Activated naive CD4-positive, alpha-beta T cell treated with Interleukin-2 at 50 U/mL for 16 hours (primary cell): ENCODE measurements at places on chromosomes 2 and 18.

GRCh38 chr18:54229421-54230059, 5.1 kb upstream of the MBD2 start:
- peak; percentile 21 for DNase-seq

DNA sequence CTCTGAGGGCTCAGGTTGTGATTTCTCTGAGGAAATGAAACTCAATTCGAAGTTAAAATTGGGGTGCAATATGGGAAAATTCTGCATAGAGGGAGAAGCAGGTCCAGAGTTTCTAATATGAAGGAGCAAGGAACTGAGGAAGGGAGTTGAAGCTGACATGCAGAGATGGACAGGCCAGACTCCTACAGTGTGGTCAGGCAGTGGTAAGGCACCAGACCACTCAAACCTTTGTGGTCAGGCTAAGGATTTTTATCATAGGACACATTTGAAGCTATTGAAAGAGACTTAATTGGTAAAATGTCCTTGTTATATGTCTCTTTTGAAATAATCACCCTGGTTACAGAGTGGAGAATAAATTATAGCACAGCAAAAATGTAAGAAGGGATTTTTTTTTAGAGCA, 1074.8 kb upstream of the CDH2 start:
- DNase-seq = no peak

DNA sequence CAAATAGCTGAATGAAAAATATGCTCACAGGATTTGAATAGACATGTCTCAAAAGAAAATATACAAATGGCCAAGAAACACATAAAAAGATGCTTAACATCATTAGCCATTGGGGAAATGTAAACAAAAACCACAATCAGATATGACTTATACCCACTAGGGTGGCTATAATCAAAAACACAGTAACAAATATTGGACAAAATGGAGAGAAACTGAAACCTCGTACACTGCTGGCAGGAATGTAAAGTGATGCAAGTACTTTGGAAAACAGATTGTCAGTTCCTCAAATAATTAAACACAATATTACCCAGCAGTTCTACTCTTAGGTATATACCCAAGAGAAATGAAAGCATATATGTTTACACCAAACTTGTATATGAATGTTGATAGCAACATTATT, 213.0 kb downstream of the PHLPP1 start:
- no peak for DNase-seq

GRCh38 chr2:455015-455705, 167.3 kb upstream of the ALKAL2 start:
- DNase-seq = no peak

- no peak for DNase-seq
These were observed 504.7 kb downstream of the KCNJ3 start for GRCh38 chr2:155203178-155203577.

DNA sequence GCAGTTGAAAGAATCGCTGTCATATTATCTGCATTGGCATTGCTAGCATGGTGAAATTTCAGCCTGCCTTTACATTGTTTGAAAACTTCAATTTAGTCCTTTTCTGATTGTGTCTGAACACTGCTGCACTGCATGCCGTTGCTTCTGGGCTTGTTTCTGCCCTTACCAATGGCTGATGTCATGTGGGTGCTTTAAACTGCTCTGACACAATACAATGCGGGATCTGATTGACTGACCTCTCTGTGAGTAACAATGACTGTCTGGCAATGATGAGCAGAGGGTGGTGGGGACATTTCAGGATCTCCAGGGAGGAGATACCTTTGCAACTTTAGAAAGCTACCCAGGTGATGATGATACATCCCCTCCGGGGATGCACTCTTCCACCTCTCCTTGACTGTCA, 119.5 kb upstream of the ZBTB14 start:
- DNase-seq = no peak

DNA sequence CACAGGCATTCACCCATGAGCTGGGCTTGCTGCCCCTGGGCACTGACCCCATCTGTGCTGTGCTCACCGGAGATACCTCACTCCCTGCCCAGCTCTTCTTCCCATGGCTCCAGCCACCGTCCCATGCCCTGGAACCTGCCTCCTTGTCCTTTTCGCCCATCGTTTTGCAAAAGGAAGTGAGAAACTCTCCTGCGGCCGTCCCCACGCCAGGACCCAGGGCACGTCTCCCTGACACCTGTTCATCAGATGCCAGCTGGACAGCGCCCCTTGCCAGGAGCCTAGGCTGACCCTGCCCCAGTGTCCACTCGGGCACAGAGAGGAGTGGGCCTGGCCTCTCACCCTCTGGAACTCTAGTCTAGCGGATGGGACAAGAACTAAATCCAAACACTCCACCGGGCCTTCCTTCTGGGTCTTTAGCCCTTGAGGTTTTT, 238.6 kb downstream of the SEPTIN10 start:
- no peak for DNase-seq

DNA sequence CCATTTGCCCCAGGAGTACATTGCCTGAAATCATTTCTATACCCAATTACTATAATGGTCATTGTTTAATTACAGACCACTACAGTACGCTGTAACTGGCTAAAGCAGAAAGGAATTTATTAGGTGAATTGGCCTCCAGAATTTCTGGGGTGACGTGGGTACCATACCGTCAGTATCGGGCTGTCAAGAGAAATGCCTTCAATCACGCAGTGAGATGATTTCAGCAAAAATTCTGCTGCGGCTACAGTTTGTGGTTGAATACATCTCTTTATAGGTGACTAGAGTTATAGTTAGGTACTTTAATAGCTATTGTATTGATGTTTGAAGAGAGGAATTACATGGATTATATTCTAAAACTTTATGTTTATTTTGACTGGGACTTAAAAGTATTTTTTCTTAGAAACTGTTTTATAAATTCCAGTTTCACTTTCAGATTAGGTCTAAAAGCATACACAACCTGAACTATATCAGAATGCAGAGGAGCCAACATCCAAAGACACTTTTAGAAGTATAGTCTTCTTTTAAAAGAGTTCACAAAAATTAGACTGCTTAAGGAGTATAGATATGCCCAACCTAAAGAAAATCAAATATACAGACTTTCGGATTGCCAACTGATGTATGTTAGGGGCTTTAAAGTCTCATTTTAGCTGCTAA, 128.4 kb downstream of the TTC27 start:
- DNase-seq = no peak

GRCh38 chr2:9981655-9982054, 30.2 kb downstream of the GRHL1 start:
- DNase-seq = no peak

DNA sequence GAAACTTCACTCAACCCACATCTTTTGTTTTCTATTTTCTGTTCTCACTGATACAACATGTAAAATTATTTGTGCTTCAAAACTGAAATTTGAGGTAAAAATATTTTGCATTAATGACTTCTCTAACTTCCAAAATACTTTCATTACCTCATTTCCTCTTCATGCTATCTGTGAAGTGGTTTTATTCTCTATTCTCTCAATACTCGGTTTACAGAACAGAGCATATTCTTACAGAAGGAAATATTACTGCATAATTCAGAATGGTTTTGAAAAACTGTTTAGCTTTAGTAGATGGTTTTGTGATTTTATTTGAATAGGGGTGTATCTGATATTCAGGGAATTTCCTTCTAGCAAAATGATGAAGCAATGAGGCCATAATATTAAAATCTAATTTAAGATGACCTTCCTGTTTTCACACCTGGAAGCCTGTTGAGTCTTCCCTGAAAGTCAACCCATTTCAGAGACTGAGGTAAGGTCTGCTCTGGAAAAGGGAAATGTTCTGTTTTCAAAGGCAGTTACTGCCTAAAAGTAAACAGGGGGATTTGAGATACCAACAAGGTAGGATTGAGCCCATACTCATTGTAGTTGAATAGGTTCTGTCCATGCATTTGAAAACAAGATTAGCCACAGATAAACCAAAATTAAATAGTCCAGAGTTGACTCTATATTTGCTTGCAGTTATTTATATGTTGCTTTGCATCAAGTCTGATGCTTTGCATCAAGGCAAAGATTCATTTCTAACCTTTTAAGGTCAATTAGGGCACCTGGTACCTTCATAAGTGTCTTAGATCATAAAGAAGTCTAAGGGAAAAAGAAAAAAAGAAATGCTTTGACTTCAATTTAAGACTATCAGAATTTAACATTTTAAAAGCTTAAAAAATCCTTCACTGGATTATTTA, 50.8 kb upstream of the PEX13 start:
- DNase-seq = no peak

GRCh38 chr18:57747809-57748680, 55.1 kb downstream of the ATP8B1 start:
- DNase-seq = no peak

DNA sequence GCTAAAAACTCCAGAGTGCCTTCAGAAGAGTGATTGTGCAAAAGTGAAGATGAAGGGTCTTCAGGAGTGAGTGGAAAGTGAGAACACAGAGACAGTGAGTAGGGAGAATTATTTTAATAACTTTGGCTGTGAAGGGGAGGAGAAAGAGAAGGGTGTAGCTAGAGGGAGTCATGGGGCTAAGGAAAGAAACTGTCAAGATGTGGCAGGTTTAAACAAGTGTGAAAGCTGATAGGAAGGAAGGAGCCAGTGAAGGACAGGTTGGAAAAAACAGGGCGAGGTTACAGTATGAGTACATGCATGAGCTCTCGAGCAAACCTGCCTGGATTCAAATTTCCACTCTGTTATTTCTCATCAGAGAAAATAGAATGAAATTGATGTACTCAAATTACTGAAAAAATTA, 17.8 kb downstream of the IL1F10 start:
- DNase-seq = no peak

DNA sequence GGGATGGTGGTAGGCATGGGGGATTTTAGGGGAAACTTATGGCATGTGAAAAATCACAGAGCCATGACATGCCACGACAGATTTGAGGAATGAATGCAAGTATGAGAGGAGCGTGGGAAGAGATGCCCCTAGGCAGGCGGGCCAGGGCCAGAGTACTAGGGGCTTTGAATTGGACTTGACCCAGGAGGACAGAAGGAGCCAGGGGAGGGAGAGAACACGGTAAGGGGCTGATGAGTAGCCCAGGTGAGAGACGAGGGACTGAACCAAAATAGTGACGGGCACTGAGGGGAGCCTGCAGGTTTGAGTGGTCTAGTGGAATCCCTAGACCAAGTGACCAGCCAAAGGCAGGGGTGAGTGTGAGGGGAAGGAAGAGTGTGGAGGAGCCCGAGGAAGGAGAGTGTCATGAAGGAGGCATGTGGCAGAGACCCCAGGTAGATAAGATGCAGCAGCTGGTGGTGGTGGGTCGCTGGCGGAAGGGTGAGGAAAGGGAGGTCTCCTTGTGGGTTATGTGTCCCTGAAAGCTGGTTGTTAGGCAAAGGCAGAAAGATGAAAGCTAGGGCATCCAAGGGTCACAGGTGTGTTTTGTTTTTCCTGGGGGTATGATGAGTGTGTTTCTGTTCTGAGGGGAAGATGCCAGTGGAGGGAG, 48.7 kb downstream of the ZBTB7C start:
- DNase-seq = no peak

GRCh38 chr18:11167778-11168177, 18.4 kb upstream of the PIEZO2 start:
- DNase-seq = no peak

DNA sequence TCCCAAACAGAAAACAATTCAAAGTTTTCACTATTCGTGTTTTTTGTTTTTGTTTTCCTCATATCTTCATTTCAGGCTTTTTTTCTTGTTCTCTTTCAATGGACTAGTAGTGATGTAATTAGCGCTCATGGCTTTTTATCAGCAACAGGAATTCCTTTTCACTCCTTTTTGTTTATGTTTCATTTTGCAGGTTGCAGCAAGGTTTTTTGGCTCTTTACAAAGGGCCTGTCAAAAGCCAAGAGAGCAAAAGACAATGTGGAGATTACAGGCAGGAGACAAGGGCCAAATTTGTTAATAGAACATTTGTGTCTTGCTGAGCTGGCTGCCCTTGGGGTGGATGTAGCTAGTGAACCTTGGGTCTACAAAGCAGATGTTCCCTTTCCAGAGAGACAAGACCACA, 467.4 kb upstream of the CDH20 start:
- DNase-seq = no peak

DNA sequence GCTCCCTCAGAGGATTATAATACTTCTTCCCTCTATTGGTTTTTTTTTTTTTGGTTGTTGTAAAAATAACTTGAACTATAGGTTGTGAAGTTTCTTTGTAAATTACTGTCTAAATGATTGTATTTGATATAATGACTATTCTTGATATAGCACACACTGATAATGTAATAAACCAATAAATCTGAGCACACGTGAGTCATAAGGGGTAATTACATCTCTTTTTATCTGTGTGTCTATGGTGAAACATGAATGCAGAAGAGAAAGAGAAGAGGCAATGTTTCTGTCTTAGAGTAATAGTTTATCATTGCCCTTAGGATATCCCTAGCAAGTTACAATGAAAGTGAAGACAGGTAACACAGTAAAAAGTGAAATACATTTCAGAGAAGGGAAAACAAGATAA, 64.1 kb upstream of the RAPGEF4 start:
- no peak for DNase-seq

- DNase-seq = no peak
These were observed 566.8 kb upstream of the ZNF804A start for GRCh38 chr2:184031402-184032147.

GRCh38 chr2:174635776-174636404, 38.3 kb upstream of the WIPF1 start:
- DNase-seq = no peak

GRCh38 chr2:135740206-135740605, 1.4 kb upstream of the UBXN4 start:
- DNase-seq = no peak

DNA sequence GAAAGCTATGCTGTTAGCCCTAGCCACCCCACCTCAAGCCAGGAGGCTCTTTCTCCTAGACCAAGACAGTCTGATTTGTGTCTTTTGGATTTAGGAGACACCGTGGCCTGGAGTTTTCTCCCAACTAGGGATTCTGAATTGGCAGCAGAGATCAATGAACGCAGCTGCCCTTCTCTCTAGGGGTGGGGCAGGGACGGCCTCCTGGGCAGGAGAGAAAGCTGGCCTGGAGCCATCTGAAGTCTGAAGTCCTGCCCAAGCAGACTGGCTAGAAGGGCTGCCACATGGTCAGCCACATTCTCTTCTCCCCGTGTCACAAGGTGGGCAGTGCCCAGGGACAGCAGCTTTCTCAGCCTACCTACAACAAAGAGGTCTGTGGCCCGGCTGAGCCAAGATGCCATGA, 45.1 kb downstream of the PIEZO2 start:
- no peak for DNase-seq

DNA sequence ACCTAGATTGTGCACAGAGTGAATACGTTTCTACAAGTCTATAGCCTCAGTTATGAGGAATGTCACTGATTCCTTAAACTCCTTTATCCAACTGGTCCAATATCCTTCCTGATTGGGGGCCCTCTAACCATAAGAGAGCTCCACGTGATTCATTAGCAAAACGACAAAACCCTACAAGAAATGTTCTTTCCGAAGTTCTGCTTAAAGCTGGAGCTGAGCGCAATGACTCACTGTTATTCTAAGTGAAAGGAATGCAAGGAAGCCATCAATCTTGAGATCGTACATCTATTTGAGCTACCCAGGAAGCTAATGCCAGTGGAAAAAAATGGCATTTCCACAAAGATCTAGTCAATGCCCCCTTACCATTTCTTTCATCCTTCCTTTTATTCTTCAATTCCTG, 354.9 kb upstream of the CDH20 start:
- DNase-seq = no peak
